ENCODE measurements at places on chromosomes 2 and 18.

- no peak for DNase-seq
Observed at GRCh38 chr2:120988051-120988699, 252.5 kb downstream of the GLI2 start.

DNA sequence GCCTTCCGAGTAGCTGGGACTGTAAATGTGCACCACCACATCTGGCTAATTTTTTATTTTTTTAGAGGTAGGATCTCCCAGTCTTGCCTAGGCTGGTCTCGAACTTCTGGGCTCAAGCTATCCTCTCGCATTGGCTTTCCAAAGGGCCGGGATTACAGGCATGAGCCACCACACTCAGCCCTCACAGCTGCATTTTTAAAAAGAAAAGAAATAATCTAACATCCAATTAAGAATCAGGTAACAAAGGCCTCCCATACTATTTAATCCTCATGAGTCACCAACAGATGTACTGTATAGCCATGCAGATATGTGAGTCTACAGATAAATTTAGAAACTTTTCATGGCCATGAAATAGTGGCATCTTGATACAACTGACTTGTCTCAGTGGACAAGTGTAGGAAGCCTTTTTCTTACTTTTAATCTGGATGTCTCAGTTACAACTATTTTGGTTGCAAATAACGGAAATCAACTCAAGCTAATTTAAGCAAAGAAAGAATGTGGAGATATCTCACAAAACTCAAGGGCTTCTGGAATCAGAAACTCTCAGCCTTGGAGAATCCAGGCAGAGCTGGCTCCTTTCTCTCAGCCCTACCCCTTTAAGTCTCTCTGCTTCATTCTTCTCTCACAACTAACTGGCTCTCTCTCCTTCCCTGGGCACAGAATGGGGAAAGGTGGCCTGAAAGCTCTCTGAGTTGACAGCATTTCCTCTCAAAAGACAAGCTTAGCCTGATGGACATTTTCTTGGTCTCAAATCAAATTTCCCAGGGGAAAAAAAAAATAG is 12.8 kb upstream of the PPM1B start:
- DNase-seq, result no peak

GRCh38 chr2:154392256-154392655 is 306.2 kb upstream of the KCNJ3 start:
- DNase-seq, result no peak

GRCh38 chr2:181457121-181457740 is at the start of gene ITGA4:
TSS of gene ITGA4 (plus strand) at chr2:181457386. CDS start at chr2:181457655, 269 bp downstream.
- DNase-seq, result peak; percentile 82

- no peak for DNase-seq
Observed at GRCh38 chr2:135093670-135094330, 41.7 kb downstream of the RAB3GAP1 start.

DNA sequence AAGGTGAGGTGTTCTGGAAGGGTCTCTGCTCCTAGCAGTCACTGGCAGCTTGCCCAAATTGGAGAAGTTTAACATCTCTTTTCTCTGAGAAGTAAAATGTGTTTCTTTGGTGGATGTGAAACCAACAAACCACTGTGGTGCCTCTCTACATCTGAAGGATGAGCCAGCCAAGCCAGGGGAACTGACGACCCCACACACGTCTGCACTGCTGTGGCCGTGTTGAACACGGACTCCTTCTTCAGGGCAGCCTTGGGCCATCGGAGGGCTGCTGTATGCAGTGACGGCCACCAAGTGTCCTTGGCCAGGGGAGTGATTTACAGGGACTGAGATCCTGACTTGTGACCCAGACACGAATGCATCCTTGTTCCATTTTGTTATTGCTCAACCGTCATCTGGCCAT is 207.8 kb downstream of the ACKR3 start:
- DNase-seq, result no peak

- no peak for DNase-seq
Observed at GRCh38 chr2:47271054-47272000, 116.2 kb upstream of the STPG4 start.

GRCh38 chr2:194166818-194167217 is 1490.2 kb upstream of the SLC39A10 start:
- DNase-seq, result peak; percentile 42

DNA sequence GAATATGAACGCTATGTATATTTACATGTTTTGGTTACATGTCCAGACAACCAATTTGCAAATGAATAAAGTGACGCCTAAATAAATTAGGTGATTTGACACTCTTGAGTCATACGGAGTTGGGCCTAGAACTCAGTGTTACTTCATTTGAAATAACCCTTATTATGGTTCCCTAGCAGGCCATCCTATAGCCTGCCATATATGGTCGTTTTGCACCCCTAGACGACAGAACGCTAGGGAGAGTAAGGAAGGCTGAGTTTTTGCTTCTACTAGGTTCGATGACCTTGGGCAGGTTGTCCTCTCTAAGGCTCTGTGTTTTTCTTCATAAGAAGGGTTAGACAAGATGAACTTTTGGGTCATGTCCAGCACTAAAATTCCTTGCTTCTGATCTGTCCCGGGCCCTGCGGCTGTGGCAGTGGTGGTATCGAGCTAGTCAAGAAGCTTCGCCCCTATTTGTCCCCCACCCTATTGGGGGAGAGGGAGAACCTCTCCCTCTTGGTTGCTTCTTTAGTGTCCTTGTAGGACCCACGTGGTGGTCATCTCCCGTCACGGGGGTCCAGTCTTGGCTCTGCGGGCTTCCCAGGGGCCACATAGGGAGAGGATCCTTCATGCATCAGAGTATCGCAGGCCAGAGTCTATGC is 574 bp upstream of the EML4 start:
- DNase-seq, result no peak

DNA sequence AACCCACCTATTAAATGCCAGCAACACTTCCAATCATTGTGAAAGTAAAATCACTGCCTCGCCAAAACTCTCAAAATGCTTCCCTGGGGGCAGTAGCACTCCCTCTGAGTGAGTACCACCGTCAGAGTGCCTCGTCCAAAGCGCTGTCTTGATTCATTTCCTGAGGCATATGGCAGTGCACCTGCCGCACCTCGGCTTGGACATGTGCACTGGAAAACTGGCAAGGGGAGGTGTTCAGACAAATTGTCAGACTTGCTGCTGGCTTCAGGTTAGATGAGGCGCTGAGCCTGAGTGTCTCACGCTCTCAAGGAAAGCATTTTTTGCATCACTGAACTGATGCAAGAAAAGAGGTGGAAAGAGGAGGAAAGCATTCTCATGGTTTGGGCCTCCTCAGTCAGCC is 132.8 kb downstream of the ATL2 start:
- DNase-seq, result no peak

DNA sequence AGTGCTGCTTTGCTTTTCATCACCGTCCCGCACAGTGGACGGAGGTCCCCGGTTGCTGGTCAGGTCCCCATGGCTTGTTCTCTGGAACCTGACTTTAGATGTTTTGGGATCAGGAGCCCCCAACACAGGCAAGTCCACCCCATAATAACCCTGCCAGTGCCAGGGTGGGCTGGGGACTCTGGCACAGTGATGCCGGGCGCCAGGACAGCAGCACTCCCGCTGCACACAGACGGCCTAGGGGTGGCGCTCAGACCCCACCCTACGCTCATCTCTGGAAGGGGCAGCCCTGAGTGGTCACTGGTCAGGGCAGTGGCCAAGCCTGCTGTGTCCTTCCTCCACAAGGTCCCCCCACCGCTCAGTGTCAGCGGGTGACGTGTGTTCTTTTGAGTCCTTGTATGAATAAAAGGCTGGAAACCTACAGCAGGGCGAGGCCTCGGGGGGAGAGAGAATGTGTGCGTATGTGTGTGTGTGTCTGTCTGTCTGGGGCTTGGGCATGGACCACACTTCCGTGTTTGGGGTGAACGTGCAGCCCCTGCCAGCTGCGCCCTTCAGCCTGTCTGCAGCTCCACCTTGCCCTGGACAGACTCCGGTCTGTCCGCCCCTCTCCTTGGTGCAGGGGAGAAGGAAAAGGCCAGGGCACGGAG is 32.3 kb downstream of the GPC1 start:
- DNase-seq, result no peak

DNA sequence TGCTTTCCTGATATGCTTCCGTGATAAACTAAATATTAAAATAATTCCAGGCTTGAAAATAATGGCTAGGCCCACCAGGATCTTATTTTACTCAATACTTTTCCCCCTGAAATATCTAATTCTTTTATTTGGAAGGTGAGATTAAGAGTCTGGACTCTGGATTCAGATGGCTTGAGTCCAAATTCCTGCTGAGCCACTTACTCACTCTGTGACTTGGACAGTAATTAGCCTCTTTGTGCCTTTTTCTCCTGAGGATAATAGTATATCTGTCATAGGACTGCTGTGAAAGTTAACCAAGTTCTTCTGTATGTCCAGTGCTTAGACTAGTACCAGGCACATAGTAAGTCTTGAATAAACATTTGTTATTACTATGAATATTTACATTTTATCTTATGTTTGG is 127.3 kb upstream of the ERBB4 start:
- no peak for DNase-seq

DNA sequence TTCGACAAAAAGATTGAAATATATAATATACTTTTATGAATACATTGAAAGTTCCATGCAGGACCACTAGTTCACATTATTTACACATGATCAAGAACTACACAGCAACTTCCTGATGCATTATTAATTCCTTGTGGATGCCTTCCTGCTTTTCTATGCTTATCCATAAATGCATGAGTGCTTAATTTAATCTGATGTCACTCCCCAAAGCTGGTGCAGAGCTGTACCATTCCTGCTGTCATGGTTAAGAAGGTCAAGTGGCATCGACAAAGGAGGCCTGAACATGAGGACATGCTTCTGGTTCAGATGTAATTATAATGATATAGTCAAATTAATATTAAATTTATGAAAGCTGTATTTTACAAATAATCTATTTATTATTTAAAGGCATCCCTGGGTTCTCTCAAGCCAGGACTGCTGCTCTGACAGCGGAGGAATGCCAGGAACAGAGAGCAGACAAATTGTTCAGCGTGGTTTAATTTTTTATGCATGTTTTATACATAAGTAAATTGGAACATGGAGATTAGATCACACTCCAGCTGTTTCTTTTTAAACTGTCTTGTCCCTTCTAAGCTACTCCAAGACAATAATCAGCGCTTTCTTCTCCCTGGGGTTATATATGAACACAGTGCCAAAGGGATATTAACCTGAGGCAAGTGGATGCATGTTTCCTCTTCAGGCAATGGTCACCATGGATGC is 307.3 kb upstream of the CNTNAP5 start:
- DNase-seq, result no peak

DNA sequence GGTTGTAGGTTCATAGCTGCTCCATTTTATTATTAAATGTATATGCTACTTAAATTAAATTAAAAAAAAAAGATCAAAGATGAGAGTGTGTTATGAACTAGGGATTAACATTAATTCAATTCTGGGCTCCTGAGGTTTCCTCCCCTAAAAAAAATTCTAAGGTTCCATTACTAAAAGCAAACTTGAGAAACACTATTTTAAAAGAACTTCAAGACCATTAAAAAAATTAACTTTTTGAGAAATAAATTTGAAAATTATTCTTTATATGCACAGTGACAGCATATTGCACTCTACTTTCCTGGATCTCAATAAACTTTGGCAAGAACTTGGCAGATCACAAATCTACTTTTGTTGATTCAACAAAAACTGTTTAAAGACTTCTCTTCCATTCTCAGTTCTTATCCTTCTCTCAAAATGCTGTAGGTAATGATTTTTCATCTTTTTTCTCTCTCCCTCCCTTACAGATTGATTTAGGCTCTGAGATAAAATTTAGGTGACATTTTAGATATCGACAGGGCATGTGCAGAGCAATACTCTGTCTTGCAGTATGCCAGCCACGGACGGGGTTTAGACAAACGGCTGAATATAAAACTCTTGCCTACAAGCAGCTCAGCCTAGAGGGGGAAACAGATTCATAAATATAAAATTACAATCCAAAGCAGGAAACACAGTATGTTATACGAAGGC is 592 bp upstream of the MARS2 start:
- no peak for DNase-seq

DNA sequence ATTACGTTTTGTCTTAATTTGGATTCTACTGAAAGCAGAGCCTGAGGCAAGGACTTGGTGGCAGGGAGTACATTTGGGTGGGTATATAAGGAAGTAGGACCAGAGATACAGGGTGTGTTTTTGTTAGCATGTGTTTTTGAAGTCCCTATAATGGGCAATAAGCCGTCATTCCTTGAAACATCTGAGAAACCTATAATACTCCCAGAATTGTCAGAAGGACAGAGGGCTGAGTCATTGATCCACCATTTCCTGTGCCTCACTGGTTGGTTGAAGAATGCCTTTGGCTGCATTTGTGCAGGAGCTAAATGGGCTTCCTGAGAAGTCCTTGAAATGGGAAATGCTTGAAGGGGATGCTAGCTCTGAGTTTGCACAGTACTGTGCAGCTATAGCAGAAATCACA is 281.8 kb upstream of the ZEB2 start:
- peak; percentile 82 for DNase-seq

DNA sequence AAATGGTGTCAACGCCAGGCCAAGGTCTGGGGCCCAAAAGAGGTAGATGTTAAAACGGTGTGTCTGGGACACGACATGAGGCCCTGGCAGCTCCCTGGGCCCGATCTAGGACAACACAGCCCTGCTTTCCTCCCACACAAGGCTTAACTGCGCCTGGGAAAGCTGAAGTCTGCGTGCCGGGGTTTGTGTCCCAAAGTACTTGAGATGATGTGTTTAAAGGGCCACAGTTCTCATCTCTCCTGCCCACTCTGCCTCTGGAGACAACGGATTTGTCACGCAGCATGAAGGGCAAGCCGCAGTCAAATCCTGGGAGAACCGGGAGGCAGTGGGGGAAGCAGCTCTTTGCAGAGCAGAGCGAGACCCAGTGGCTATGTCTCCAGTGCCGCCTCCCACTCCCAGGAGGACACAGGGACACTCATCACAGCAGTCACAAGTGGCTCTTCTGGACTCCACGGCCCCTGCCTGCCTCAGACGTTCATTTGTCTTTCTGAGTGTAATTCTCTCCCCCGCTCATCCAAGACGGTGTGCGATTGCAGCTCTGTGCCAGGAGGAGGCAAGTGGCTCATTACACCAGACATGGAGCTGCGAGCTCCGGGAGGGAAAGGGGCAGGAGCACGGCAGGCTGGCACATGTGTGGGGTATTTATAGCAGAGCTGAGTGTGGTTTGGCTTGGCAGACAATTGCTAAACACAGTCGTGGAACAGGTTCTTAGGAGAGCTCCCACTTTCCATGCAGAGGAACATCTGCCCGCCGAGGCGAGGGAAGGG is 57.7 kb upstream of the SEMA4C start:
- no peak for DNase-seq

- no peak for DNase-seq
Observed at GRCh38 chr2:132484144-132484543, 67.5 kb downstream of the GPR39 start.

- no peak for DNase-seq
Observed at GRCh38 chr2:136422512-136422911, 304.6 kb upstream of the CXCR4 start.

- DNase-seq, result no peak
Observed at GRCh38 chr2:7348761-7349160, 431.5 kb downstream of the RNF144A start.

GRCh38 chr2:97900806-97901205 is 94.9 kb downstream of the TMEM131 start:
- no peak for DNase-seq

GRCh38 chr2:154408786-154409185 is 289.7 kb upstream of the KCNJ3 start:
- DNase-seq, result no peak
